ENCODE measurements at places on chromosomes 16 and 17. TPM values are rescaled to one million over a fixed set of nuclear protein-coding genes. Genes with fewer than 3 reads are reported as not detected.

LDHD gene
- not detected for polyA plus RNA-seq

TTLL6 gene
- polyA plus RNA-seq: 0.05 TPM

ZNF629 gene
- 0.23 TPM for polyA plus RNA-seq

OTOP2 gene
- polyA plus RNA-seq: not detected

NHLRC4 gene
- polyA plus RNA-seq: 0.21 TPM

KCNJ2 gene
- polyA plus RNA-seq: 3.3 TPM
